Cortex of kidney (tissue), 1 donor: ENCODE measurements at places on chromosomes 7 and 10.

DNA sequence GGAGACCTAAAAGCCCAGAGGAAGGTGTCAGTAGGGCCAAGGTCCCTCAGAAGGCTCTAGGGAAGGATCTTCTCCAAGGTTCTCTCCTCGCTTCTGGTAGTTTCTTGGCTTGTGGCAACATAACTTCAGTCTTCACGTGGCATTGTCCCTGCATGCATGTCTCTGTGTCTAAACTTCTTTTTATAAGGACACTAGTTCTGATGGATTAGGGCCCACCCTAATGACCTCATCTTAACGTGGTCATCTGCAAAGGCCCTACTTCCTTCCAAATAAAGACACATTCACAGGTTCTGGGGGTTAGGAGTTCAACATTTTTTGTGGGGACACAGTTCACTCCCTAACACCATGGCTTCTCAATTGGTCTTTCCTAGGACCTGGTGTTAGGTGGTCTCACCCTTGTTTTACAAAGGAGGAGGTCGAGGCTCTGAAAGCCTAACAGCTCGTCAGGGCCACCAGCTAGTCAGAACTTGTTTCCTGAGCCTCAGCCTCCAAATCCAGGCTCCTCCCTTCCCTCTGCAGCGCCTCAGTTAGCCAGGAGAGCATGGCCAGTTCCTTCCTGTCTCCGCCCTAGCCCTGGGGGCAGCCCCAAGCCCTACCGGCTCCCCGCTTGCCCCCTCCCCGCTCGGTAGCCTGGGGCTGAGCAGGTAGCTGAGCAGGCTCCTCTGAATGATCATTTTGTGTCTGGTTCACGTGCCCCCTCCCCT lies 109.7 kb upstream of the PPIF start:
- no peak for DNase-seq

- DNase-seq = no peak
Observed at GRCh38 chr7:120611975-120612374, 246.0 kb downstream of the TSPAN12 start.

DNA sequence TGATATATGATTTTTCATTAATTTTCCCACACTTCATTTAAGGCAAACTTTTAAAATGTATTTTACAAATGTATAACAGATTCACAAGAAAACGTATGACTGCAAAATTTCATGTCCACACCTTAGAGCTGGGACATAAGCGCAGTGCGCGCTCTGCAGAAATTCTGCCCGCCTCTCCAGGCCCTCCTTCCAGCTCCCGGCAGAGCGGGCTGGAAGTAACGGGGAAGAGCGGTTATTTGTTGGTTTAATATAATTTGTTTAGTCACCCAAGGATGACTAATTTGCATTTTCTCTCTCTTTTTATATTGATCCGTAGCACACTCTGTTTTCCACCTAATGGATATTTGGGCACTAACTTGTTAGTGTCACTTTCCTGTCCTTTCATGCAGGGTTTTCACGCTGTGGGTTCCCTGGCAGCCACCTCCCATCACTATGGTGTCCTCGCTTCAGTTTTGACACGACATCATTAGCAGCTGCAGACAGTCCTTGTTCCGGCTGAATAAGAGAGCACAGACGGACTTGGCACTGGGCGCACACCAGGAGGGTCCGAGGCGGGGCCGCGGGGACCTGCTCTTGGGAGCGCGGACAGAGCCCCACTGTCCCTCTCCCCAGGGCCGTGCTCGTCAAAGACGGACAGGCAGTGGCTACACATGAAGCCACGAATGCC lies 129.2 kb upstream of the SEC61G start:
- no peak for DNase-seq

- no peak for DNase-seq
Observed at GRCh38 chr10:95935429-95935828, 27.7 kb downstream of the CC2D2B start.

DNA sequence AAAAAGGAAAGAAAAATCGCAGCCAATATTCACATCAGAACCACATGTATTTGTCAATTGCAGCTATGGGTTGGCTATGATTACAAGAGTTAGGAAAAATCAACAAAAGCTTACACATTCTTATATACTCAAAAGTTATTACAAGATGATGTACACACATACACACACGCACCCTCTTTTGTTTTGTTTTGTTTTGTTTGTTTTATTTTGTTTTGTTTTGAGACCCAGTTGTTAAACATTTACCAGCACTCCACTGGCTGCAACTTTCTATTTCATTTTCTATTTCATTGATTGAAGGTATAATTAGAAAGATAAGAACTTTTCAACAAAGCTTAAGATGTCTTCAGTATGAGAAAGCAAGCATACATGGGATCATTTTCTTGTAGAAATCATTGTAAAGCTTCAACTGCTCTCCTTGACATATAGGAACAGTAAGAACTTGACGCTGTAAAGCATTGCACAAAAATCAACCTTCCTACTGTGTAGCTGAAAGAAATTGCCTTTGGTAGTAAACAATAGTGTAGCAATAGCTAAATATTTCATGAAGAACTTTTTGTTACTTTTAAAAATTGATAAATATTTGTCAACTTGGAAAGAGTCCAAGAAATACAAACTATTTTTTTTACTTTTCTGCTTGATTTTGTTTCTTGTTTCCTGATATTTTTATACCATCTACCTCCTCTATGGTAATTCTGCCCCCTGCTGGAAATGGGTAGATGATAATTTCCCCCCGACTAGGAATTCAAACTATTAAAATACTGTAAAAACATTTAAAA lies 205.9 kb downstream of the MBL2 start:
- DNase-seq = no peak

- DNase-seq = no peak
Observed at GRCh38 chr10:12022580-12023257, 19.9 kb downstream of the UPF2 start.

DNA sequence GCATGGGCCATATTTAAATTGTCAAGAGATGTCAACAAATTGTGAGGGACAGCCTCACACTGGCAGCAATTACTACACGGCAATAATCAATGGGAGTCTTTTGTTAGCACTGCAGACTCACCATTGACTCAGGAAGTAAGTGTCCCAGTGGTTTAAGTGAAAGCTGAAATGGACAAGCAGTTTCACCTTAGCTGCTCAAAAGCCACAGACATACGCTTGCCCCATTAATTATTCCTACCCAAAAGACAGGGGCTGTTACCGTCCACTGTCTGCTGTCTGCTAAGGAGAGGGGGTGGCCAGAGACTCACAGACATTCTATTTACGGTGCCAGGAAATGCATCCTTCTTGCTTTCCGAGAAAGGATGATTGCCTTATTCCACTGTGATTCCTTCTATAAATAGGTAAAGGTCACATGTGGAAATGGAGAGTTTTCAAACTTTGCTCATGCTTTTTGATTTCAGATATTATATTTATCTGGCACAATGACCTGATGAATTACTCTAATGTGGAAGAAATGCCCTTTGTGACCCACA lies 309.7 kb upstream of the NFE2L3 start:
- DNase-seq = no peak

DNA sequence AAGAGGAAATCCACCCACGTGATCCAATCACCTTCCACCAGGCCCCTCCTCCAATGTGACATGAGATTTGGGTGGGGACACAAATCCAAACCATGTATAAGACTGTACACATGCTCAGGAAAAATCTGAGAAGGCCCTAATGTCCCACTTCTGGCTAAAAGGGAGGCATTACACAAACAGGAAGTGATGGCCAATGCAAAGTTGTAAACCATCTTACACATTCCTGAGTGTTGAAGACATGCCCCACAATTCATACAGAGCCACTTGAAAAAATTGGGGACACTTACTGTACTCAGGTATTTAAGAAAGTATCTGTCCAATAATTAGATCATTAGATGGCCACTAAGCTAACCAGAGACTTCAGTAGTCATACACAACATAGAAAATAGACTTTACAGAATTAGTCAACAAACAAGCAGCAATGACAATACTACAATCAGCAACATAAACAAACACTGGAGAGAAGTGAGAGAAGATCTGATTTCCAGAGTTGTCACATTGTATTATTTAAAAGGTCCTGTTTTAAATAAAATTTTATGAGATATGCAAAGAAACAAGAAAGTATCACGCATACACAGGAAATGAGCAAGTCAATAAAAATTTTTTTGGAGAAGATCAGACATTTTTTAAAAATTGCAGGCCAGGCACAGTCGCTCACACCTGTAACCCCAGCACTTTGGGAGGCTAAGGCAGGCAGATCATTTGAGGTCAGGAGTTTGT lies 143.3 kb downstream of the DGKI start:
- no peak for DNase-seq
